AG09319 (cell line): ENCODE measurements at places on chromosomes 2 and 18.
A peak's percentile ranks its signal among the peaks of the same experiment; 100 is the strongest.

- DNase-seq: no peak
Observed at GRCh38 chr2:233976690-233977294, 59.6 kb downstream of the TRPM8 start.

DNA sequence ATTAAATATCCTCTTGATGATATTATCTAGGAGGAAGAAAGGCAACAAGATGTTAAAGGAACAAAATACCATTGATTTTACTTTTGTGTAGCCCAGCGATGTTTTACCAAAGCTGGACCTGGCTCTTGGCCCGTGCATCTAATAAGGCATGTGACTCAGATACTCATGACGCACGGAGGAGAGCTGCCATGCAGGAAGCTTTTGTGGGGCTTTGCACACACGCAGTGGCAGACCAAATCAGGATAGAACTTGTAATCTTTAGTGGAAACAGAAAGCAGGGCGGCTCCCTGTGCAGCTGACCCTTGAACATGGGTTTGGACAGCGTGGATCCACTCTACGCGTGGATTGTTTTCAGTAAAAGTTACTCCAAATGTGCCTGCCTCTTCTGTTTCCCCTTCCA is 190.0 kb downstream of the NAPG start:
- DNase-seq: peak; percentile 25

- DNase-seq: no peak
Observed at GRCh38 chr2:134020608-134021007, 233.3 kb upstream of the MGAT5 start.

DNA sequence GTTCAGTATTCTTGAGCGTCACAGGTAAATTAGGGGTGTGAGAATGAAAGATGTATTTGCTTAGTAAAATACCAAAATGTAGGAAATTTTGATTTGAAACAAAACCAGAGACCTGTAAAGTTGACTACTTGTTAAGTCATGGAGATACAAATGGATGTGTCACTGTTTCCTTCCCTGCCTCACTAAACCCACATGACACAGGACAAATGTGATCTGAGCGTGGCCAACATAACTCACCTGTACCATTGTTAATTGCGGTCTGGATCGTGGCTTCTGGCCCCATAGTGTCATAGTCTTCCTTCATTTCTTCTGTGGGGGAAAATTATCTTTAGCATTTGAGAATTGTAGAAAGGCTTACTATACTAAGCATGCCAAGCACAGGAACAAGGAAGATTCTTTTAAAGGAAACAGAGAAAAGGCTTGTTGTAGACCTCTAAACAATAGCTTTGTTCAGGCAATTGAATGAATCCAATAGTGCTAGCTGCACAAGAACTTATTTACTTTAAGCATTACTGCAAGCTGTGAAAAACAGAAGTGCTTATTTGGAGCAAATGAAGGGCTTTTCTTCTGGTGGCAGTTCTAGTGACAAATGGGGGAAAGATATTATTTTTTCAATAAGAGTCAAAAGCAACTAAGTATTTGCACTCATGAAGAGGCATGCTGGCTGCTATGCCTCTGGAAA is 95.2 kb downstream of the ZEB2 start:
- DNase-seq: no peak

GRCh38 chr18:35157181-35157580 is 83.7 kb upstream of the ZNF397 start:
- no peak for DNase-seq

- DNase-seq: no peak
Observed at GRCh38 chr2:64876137-64876647, 113.0 kb upstream of the SLC1A4 start.

DNA sequence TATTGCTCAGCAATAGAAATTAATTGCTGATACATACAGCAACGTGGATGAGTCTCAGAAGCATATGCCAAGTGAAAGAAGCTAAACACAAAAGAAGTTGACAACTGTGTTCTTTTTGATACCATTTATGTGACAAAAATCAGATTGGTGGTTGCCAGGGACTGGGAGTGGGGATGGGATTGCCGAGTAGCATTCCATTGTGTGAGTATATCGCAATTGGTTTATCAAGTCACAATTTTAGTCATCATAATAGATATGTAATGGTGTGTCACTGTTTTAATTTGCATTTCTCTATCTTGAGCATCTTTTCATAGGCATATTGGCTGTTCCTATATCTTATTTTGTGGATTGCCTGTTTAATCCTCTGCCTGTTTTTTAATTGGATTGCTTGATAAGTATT is 20.9 kb downstream of the STRADB start:
- DNase-seq: no peak

GRCh38 chr2:166665991-166666940 is 172.2 kb upstream of the SCN7A start:
- DNase-seq: no peak

- no peak for DNase-seq
Observed at GRCh38 chr2:88690591-88691338, 708 bp upstream of the RPIA start.

DNA sequence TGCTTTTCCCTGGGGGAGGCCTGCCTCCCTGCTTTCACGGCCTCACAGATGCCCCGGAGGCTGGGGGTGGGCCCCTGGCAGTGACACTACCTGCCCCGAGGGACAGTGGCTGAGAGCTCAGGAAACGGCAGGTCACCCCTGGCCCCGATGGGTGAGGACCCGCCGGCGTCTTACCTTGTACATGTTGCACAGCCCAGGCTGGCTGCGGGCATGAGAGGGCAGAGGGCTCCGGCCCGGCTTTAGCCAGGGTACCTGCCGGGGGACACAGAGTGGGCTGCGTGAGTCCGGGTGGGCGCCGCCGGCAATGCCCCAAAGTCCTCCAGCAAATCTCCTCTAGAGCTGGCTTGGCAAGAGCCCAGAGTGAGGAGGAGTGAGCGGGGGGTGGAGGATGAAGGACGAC is 122.9 kb downstream of the MBP start:
- no peak for DNase-seq

DNA sequence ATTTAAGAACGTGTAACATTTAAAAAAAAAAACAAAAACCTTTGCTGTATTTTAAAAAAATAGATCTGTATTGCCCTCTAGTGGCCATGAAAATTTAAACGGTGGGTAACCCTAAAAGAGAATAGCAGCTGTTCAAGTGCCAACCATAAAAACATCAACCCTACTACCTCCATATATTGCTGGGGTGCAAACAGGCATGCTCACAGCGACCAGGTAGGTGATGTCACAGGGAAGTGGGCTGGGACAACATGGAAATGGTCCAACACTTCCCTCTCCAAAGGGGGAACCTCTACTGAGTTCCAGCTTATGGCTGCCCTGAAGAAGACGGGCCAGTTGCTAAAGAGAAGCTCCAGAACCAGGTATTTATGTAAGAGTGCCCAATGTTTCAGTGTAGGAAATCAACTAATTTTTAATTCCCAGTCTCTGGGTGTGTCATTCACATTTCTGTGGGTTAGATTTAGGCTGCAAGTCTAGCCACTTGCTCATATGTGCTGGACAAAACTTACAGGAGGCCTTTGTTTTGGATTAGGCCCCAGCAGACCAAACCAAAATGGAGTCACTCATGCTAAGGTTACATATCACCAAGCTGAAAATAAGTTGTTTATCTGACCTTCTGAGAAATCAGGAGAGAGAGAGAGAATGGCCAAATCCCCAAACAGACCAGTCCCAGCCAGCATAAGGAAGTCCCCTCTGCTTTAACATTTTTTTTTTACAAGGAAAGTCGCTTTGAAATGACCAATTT is 54.5 kb downstream of the SKA1 start:
- no peak for DNase-seq

GRCh38 chr2:127897531-127898211 is 11.9 kb upstream of the AMMECR1L start:
- no peak for DNase-seq

DNA sequence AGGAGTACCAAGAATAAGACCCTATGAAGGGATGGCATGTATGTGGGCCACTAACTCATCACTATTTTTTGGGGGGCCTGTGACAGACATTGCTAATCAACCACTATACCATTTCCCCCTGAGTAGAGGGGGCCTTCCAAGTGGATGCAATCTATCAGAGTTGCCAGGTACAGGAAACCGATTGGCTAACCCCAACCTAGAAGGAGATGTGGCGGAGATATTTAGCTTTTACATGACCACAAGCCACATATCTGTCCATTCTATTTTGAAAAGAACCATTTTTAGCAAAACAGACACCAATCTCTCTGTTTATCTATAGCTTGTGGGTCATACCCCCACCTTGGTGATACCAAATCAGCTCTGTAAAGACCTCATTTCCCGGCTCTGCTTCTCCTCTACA is 51.0 kb downstream of the PAX8 start:
- DNase-seq: no peak
